ENCODE measurements at places on chromosomes 3 and 15.

DNA sequence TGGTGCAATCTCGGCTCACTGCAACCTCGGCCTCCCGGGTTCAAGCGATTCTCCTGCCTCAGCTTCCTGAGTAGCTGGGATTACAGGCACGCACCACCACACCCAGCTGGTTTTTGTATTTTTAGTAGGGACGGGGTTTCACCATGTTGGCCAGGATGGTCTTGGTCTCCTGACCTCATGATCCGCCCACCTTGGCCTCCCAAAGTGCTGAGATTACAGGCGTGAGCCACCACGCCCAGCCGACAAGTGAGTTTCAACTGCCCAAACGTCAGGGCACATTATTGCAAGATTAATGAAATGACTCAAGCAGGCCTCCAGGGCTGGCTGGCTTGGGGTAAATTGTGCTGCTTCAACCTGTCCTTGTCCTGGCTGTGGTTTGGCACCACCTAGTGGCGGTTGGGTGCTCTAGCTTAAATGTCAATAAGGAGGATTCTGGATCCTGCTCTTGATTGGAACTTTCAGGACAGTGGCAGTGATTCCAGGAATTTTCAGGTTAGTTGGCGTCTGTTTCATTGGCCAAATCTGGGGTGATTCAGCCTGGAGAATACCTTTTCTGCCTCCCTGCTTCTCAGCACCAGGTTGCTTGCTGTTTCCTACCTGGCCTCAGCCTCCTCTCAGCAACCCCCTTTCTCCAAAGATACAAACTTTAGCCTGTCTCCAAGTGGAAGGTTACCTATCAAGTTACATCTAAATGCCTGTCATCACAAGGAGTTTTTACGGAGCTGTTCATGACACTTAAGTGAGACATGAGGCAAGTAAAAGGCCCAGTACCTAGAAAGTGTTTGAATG lies 32.4 kb upstream of the SACM1L start:
- DNase-seq = peak; percentile 67

- DNase-seq = no peak
These were observed 24.3 kb upstream of the KPNA1 start for GRCh38 chr3:122538956-122539490.

GRCh38 chr3:122957707-122958689 lies 69.6 kb downstream of the SEMA5B start:
- DNase-seq = no peak

GRCh38 chr3:140344601-140345205 lies 333.2 kb upstream of the TRIM42 start:
- DNase-seq = no peak

DNA sequence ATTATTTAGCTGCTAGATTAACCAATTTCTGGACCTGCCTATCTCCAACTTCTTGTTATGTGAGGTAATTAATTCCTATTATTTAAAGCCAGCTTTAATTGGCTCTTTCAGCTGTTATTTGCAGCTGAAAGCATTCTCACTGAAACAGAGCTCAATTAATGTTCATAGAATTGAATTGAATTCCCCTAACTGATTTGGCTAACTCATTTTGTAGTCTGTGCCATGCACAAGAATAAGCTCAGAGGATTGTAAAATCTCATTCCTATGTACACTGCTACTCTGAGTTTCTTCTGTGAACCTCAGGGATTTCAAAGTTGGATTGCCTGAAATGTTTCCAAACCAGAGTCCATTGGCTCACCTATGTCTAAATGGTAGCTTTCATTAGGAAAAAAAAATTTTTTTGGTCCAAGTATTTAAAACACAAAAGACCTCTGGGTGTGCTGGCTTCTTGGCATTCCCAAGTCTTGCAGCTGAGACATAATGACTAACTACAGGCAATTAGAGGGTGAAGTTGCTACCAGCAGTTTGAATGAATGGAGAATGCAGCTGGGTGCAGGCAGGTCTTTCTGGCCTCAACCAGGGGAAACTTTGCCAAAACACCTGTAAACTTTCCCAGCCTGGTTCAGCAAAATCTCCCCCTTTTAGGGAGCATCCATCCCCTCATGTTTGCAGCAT lies 134.3 kb downstream of the EDEM1 start:
- no peak for DNase-seq
